ENCODE measurements at places on chromosomes 4 and X.

DNA sequence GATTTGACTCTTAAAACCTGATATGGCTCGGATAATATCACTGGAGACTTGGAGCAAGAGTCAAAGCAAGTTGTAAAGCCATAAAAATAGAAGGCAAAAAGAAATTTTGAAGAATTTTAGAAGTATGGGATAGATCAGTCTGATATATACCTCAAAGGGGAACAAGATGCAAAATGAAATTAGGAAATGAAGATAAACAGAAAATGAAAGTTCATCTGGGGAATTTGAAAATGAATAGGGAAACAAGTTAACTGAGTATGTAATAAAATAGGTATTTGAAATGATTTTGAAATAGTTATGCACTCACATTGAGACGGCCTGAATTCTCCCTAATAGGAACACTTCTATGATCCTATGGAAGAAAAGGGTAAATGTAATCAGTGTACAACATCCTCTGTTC, 5.7 kb downstream of the CYP2U1 start:
- no peak for DNase-seq

GRCh38 chrX:46294234-46294633, 251.0 kb downstream of the ZNF674 start:
- no peak for DNase-seq

- no peak for DNase-seq
Observed at GRCh38 chr4:25100710-25101109, 59.5 kb downstream of the SEPSECS start.

GRCh38 chrX:71637253-71637618, 18.9 kb upstream of the CXCR3 start:
- DNase-seq = no peak

- DNase-seq = no peak
Observed at GRCh38 chr4:165199286-165199685, 8.1 kb upstream of the KLHL2 start.

DNA sequence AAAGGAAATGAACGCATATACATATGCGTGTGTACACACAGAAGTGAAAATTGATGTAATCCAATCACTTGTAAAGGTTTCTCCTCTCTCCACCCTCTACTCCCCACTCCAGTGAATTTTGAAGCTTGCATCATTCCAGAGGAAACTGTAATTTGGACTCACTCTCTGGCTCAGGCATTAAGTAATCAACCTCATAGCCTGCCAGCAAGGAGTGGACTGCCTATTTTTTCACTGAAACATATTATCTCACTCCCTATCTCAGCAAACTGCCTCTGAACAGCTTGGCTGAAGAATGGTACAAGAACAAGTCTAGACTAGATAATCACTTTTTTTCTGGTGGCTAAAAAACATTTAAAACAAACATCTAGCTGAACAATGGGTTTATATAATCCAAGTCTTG, 124.2 kb downstream of the C4orf51 start:
- DNase-seq = no peak

GRCh38 chr4:164926301-164926700, 49.3 kb downstream of the APELA start:
- DNase-seq = no peak

DNA sequence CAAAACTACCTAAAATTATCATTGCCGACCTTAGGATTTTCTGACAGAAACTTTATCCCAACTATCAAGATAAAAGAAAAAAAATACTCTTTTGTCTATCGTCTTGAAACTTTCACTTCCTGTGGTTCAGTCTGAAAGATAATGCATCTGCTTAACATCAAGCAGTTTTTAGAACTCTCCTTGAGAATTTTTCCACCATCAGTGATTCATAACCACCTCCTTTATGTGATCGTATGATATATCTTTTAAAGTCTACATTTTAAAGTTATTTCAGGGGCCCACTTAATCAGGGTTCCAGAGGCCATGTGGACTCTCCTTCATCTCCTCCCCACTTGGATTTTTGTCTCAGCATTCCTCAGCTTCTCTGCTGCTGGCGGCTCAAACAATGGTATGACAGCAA, 272.8 kb upstream of the TENM3 start:
- DNase-seq = no peak
